ENCODE measurements at places on chromosomes 3 and 15.

GRCh38 chr3:143276592-143276991 is 157.0 kb downstream of the CHST2 start:
- no peak for DNase-seq

GRCh38 chr15:71248386-71248785 is 133.1 kb downstream of the THSD4 start:
- DNase-seq, result no peak

- DNase-seq, result no peak
Observed at GRCh38 chr3:98577178-98577895, 16.1 kb downstream of the CPOX start.

GRCh38 chr3:129747136-129747535 is 140.7 kb upstream of the PLXND1 start:
- no peak for DNase-seq

DNA sequence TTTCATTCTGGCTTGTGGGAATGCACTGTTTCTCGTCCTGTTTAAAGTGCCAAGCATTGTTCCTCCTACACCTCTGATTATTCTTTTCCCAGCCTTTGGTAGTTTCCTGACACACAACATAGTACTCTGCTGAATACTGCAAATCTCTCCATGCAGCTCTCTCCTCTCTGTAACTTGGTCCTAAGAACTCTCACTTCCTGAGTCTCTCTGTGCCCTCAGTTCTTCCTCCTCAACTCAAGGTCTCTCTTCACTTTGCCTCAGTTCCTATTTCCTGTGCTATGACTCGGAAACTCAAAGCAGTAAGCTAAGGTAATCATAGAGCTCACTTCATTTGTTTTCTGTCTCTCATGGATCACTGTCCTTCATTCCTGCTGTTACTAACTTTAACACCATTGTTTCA is 113.4 kb downstream of the ZNF280D start:
- no peak for DNase-seq

DNA sequence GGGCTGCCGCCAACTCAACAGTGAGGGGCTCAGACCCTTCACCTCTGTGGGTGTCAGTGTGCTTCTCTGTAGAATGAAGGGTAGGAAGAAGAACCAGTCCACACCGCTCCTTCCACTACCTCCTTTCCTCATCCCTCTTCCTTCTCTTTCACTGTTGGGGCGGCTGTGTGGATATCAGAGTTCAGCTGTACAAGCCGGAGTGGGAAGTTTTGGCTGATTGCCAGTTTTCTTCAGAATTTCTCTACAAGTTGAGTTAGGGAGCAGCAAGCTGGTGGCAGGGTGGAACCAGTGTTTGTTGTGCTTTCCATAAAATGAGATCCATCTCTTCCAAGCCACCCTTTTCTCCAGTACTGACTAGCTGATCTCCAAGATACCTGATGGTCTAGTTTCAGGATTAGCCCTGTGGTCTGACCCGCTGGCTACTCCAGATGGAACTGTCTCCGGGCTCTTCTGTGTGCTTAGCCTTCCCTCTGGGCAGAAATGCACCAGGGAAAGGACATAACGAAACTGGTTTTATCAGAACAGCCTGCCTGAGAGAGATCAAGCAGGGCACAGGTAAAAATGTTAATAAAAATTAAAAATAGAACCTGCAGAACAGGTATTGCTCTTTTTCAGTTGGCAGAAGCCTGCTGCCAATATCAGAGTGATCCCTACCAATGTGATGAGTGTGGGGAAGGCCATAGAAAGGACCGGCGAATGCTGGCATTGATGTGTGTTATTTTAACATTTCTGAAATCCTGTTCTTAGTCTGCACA is 169.9 kb upstream of the TSC22D2 start:
- DNase-seq, result no peak
